Left kidney (tissue), 8 donors: ENCODE measurements at places on chromosomes 3 and 15.

- DNase-seq = no peak
Observed at GRCh38 chr3:155790272-155790925, 15.7 kb downstream of the C3orf33 start.

GRCh38 chr3:120451272-120451761 is 525 bp upstream of the FSTL1 start:
- DNase-seq = peak; percentile 66

DNA sequence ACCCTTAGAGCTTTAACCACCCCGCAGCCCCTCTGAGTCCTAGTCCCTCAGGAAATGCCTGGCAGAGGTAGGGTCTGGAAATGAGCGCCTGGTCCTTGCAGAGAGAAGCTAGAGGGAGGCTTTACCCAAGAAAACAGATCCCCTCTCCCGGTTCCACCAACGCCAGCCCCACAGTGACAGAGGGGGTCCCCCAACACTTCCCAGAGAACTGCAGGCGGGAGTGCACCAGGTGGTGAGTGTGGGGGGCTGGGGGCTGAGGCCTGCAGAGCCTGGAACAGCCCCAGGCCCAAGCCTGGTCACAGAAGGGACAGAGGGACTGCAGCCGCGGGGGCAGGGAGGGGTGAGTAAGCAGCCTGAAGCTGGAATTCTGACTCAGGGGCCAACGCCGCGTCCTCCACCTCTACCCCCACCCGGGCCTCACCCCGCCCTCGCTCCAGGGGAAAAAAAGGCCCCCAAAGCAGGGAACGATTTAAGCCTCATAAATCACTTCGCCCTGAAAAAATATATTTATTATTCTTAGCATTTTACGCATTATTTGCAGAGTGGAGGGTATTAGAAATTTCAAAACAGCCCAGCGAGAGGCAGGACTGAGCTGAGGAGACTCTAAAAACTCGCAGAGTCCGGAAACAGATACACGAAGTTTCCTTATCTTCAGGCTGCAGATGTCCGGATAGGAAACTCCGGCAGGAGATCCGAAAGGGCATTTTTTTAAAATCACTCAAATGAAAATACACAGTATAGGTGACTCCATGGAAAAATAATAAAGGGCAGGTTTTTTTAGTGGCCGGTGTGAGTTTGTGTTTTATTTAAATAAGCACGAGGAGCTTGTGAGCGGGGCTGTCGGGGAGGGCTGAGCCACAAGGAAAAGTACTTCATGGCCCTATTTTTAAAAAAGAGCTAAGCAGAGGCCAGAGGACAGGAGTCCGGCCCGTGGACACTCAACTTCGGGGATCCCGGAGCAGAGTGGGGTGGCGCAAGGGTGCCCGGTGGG is 10.0 kb downstream of the GATA2 start:
- peak; percentile 48 for DNase-seq

GRCh38 chr15:72175186-72176044 is 22.2 kb downstream of the GRAMD2A start:
- no peak for DNase-seq

- DNase-seq = no peak
Observed at GRCh38 chr3:51568036-51568435, 29.5 kb downstream of the RAD54L2 start.

DNA sequence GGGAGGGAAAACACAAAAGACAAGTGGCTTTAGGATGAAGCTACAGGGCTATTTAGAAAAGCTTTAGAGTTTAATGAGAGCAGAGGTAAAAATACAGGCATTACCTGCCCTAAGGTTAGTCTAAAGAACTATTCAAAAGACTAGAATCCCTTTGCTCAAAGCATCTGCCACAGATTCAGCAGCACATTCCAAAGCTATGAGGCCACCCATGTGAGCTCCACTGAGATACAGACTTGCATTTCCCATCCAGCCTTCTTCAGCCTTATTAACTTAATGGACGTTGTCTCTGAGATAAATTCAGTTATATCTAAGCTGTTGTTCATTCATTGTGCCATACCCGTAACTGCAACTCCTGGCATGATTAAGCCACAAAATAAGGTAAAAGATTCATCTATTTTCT is 25.4 kb downstream of the CXCR6 start:
- no peak for DNase-seq
